ENCODE measurements at places on chromosomes 1 and 21.

GRCh38 chr1:96597218-96597617 is 124.4 kb upstream of the PTBP2 start:
- no peak for DNase-seq

GRCh38 chr1:205056188-205056611 is 13.2 kb downstream of the CNTN2 start:
- peak; percentile 99 for DNase-seq

DNA sequence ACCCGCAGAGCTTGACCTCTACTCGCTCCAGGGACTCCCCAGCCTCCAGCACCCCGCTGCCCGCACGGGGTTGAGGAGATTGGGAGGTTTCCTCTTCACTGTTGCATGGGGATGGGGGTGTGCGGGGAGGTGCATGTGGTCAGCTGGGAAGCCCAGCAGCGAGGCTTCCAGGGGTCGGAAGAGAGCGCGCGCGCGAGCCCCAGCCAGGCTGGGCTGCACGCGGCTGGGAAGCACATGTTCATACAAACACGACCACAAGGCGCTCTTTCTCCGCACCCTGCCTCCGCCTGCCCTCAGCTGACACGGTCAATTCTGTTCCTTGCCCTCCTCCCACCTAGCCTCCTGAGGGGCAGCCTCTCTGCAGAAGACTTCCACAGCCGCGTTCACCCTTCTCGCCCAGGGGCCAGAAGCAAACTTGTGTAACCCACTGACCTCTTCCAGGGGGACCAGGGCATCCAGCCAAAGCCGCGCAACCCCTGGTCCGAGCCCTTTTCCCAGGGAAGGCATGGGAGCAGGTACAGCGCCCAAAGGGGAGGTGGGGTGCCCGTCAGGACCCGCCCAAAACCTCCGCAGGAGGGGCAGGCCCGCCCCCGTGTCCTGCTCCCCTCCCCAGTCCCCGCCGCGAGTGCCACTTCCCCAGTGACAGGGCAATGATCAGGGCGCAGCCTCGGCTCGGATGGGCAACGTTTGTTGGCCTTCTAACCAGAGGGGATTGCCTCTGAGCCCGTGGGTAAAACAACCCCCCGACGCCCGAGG is 1.3 kb downstream of the COL24A1 start:
- no peak for DNase-seq

- no peak for DNase-seq
These were observed 4.5 kb upstream of the ANKRD13C start for GRCh38 chr1:70358921-70359564.

DNA sequence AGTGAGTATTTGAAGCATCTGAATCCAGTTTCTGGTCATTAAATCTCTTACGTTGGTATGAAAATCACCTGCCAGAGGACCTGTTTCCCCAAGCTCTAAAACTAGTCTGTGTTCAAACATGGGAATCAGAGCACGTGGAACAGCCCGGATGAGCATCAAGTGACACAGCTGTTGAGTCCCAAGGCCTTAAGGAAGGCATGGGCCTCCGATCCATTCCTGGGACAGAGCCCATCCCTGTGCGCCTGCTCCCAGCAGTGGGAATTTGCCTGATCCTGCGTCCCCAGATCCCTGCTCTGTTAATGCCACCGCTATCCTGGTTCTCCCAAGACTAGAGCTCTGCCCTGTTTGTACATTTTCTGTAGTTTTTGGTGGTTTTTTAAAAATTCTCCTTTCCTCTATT is 68.4 kb upstream of the FBXO28 start:
- DNase-seq: no peak

DNA sequence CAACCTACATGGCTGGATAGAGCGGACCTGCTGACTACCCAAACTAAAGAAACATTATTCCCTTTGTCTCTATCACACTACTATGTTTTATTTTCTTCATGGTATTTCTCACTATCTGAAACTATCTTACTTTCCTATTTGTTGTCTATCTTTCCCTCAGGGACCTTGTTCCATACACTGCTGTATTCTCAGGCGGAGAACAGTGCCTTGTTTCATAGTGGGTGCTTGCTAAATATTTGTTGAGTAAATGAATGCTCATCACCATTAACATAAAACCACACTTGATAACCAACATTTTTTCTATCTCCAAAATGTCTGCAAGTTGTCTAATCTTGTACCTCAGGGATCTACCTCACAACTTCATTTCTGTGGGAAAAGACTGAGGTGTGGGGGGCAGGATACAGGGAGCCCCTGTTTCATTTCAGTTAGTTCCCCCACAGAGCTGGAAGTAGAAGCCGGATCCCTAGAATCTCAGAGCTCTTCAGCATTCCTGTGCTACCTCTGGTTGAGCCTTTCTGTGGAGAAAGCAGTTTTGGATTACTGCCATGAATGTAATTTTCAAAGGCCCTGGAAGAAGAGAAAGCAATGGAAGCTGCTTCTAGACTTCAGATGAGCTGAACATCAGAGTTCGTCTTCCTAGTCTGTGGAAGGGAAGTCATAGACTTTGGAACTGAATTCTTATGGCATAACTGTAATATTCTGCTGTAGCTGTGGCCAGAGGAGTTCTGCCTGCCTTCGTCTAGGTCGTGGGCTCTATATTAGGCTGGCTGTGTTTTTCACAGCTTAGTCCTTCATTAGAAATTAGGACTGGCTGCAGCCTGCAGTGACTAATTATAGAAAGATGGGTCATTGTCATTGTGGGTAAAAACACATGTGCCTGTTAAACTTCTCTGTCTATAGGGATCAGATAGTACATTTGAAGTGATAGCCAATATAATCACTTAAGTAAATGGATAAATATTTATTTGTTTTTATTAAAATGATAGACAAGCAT is 293.2 kb upstream of the SGIP1 start:
- no peak for DNase-seq

GRCh38 chr1:163670989-163671757 is 349.4 kb downstream of the NUF2 start:
- no peak for DNase-seq

DNA sequence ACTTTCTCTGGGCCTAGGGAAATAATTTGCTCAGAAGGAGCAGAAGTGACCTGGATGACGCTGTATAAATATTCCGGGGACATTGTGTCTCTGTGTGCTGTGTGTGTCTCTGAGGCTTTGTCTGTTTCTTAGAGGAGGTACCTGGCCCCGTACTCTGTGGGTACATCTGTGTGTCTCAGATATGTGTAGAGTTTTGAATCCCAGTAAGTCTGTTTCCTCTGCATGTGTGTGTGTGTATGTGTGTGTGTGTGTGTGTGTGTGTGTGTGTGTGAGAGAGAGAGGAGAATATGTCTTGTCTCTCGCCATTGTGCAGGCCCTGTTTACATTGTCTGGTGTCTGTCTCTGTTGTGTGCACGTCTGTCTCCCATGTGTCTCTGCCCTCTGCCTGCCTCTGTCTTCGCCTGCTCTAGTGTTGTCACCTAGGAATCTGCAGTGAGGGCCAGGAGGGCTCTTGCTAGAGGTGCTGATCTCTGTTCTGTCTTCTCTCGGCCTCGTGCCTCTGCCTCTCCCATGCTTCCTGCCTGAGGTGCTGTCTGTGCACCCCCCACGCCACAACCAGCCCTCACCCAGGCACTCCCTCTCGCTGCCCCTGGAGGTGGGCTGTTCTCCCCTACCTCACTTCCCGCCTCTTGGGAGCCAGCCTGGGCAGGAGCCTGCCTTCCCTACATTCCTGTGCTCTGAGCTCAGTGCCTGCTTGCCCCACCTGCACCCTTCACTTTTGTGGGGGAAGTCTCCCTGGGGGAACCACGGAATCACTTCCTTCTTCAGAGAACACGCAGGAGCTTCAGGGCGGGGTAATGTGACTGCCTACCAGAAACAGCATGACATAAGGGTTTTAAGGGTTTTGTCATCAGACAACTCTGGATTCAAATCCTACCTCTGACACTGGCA is 5.9 kb downstream of the MAP7D1 start:
- no peak for DNase-seq

- no peak for DNase-seq
These were observed 542.5 kb upstream of the PKN2 start for GRCh38 chr1:88141499-88142074.

DNA sequence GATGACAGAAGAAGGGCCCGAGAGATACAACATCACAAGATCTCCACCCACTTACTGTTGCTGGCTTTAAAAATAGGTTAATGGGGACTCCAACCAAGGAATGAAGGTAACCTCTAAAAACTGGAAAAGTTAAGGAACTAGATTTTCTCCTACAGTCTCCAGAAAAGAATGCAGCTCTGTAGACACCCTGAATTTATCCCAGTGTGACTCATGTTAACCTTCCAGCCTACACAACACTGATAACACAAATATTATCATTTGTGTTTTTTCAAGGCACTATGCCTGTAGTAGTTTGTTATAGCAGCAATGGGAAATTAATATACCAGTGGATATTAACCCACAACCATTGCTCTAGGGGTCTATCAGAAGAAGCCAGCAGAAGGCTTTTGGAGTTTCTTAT is 730.7 kb upstream of the ZP4 start:
- no peak for DNase-seq

- no peak for DNase-seq
These were observed 94.6 kb downstream of the STUM start for GRCh38 chr1:226643177-226643576.

GRCh38 chr1:74065081-74065480 is 132.9 kb downstream of the LRRIQ3 start:
- DNase-seq: no peak

DNA sequence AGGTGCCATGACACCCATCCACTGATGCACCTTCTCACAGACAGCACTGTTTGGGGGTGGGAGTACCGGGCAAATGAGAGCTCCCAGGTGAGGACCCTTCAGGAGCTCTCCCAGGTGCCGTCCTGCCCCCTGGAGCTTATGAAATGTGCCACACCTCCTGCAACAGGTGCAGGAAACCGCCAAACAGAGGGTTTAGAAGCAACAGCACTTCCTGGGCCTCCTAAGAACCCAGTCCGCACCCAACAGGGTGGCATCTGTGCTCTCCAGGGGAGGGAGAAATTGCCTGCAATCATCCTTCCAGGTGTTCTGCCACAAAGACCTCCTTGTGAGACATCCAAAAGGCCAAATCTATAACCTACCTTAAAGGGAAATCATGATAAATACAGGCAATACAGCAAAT is 87.7 kb upstream of the ATP1B1 start:
- no peak for DNase-seq

- DNase-seq: no peak
These were observed 703 bp upstream of the KRTAP12-1 start for GRCh38 chr21:44682580-44683151.

DNA sequence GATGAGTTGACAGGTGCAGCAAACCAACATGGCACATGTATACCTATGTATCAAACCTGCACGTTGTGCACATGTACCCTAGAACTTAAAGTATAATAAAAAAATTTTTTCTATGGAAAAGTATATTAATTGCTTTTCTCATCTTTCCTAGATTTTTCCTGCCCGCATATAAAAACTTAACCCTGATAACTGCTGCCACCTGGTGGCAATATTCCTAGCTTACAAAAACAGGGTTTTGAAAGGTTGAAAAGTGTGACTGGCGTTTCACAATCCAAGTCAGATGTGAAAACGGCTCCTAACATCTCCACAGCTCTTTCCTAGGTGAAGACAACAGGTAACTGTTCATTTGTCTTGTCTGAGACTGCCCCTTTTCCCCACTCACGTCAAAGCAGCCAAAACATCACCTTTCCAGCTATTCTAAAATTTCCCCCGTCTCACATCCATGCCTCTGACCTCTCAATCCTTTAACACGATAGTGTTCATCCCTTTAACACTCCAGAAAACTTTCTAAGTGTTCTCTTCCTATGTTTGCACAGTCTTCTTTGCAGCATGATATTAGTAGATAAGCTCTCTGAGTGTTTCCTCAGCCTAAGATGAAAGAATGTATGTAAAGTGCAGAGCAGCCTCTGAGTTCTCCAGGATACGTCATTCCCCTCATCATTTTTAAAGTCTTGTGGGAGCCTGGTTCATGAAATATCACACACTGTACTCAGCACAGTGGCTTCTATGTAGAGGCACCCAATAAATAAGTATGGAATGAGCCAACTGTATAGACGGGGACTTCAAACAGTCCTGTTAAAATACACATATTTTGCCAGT is 27.5 kb downstream of the OVGP1 start:
- DNase-seq: no peak

DNA sequence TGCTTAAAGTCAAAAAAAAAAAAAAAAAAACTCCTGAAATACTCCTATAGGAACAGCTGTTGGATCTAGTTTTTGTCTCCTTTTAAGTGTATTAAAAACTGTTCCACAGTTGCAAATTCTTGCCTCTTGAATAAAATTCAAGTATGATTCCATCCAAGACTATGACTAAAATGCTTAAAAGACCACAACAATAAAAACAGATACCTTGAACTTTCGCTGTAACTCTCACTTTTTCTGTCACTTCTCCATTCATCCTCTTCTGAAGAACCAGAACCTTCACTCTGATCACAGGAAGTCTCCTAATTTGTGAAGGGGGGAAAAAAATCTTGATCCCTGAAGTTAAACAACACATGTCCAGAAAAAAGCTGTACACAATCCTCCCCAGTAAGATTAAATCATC is 55.0 kb upstream of the PSMG1 start:
- DNase-seq: no peak

GRCh38 chr1:31521761-31522555 is 54.4 kb upstream of the TINAGL1 start:
- DNase-seq: no peak

GRCh38 chr1:31069392-31069791 is 3.9 kb upstream of the PUM1 start:
- no peak for DNase-seq

- no peak for DNase-seq
These were observed 273.2 kb downstream of the USP25 start for GRCh38 chr21:16002874-16003466.

DNA sequence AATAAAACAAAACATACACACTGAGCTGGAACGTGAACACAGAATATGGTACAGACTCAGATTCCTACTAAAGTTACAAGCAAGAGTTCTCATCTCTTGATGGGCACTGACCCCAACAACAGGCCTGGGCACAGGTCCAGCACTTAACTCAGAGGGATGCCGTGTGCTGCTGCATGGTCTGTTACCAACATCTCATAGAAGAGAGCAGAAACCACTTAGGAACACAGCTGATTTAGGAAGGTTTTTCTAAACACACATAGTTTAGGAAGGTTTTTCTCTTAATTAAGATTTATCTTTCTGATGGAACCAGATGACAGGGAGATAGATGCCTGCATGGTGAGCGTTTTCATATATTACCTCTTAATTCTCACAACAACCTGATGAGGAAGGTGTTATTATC is 1.5 kb downstream of the GCLM start:
- DNase-seq: no peak

DNA sequence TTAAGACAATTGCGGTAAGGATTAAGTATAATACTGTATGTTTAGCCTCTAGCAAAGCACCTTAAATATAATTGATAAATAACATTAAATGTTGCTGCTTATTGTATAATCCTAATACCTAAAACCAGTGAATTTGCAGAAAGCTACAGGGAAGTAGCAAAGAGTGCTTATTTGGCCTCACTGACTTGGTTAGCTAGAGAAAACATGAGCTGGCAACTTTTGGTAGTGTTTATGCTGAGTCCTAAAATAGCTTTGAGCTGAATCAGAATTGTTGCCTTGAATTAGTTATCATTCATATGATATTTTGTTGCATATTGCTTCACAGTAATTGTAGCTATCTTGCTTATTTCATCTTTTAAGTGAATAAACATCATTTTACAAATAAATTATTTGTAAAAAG is 3.5 kb downstream of the TRIM67 start:
- no peak for DNase-seq

Measured in D721Med (cell line).